ENCODE measurements at places on chromosomes 2 and 18. TPM values are rescaled to one million over a fixed set of nuclear protein-coding genes. Genes with fewer than 3 reads are reported as not detected.

- DNase-seq = no peak
These were observed 12.4 kb downstream of the EHD3 start for GRCh38 chr2:31246184-31246852.

DNA sequence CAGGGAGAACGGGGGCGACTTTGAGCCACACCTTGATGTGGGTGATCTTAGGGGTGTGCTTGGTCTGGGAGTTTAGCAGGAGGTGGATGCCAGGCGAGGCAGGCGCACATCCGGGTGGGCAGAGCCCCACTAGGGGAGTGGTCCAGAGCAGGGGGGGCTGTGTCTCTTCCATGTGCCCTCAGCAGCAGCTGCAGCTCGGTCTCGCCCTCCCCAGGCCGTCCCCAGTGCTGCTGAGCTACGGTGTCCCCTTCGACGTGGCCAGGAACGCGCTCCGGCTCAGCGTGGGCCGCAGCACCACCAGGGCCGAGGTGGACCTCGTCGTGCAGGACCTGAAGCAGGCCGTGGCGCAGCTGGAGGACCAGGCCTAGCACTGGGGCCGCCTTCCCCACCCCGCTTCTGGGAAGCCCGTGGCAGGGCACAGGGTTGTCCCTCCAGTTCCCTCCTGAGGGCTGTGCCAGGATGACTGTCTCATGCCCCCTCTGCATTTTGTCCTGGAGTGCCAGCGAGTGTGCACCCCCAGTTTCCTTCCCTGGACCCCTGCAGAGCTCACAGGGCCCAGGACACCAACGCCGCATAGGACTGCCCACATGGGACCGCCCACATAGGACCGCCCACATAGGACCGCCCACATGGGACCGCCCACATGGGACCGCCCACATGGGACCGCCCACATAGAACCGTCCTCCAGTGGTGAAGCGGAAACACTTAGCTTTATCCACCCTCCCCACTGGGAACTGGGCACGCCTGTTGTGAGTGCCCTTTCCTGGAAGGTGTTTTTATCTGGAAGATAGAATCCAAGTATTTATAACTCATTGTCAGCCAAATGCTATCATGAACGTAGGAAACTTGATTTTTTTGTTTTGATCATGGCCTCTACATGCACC is 1.9 kb upstream of the ESPNL start:
- DNase-seq = peak; percentile 96

DNA sequence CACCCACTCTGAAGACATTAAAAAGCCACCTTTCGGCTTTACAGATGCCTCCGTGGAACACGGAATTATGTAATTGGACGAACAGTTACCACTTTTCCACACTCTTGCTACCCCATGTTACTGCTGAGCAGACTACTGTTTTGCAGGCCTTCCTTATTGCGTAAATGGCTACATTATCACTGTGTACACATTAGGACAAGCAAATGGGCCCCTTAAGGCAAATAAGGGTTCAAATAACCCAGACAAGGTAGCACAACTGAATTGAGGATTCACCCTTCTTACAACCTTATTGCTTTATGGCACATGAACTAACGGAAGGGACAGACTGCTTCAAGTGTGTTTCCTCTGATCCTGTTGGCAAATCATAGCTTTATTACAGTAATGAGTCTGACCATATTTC is 832.2 kb upstream of the FANCL start:
- no peak for DNase-seq

- peak; percentile 40 for DNase-seq
These were observed 97.2 kb downstream of the INSIG2 start for GRCh38 chr2:118185210-118186109.

The FSHR gene
- not detected for total RNA-seq
